H1 (cell line): ENCODE measurements at places on chromosomes 3 and 15. TPM values are rescaled to one million over a fixed set of nuclear protein-coding genes. Genes with fewer than 3 reads are reported as not detected.

DNA sequence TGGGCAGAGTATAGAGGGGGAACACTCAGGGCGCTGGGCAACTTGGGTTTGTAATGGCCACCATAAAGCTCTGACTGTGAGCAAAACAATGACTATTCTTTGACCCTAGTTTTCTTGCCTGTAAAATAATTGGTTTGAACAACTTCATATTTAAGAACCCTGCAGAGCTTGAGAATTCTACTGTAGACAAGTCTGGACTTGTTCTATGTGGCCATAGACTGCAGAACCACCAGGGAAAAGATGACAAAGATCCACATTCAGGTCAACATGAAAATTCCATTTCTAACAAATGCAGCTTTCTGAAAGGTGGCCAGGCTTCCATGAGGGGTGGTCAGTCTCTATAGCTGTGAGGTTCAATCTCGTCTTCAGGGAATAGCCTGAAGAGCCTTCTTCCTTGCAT is 239.4 kb upstream of the LRRN1 start:
- DNase-seq, result no peak

DNA sequence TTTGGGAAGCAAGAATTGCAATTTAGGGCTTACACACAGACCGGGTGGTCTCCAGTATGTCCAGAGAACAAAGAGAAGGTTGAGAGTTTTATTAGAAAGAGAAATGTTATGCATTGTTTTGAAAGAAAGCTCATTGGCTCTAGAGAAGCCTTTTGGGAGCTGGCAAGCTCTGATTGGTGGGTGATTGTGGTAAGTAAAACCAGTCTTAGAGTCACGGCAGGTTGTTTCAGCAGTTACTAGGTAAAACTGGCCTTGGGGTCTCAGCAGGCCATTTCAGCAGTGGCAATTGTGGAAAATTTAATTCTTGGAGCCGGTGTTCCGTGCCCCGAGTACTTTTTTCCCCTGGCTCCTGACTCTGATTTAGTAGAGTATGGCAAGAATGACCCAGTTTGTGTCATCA is 78.1 kb downstream of the MRPL46 start:
- no peak for DNase-seq

The SST gene
- total RNA-seq, result 1.3 TPM in 1 of 2 replicates, not detected in the other

The GP9 gene
- not detected in 2 replicates for total RNA-seq

The NDUFB4 gene
- total RNA-seq, result 184 and 194 TPM in 2 replicates
